Epithelial cell of proximal tubule (primary cell): ENCODE measurements at places on chromosomes 5 and 9. TPM values are rescaled to one million over a fixed set of nuclear protein-coding genes. Genes with fewer than 3 reads are reported as not detected.
A peak's percentile ranks its signal among the peaks of the same experiment; 100 is the strongest.

GRCh38 chr9:93667627-93668026 is 91.2 kb downstream of the PHF2 start:
- DNase-seq = no peak

GRCh38 chr5:54088081-54088480 is 222.3 kb downstream of the ARL15 start:
- DNase-seq = no peak

FOXE1 gene
- total RNA-seq = 0.35 and 1.1 TPM in 2 replicates

KCNT1 gene
- not detected in 2 replicates for total RNA-seq

DNA sequence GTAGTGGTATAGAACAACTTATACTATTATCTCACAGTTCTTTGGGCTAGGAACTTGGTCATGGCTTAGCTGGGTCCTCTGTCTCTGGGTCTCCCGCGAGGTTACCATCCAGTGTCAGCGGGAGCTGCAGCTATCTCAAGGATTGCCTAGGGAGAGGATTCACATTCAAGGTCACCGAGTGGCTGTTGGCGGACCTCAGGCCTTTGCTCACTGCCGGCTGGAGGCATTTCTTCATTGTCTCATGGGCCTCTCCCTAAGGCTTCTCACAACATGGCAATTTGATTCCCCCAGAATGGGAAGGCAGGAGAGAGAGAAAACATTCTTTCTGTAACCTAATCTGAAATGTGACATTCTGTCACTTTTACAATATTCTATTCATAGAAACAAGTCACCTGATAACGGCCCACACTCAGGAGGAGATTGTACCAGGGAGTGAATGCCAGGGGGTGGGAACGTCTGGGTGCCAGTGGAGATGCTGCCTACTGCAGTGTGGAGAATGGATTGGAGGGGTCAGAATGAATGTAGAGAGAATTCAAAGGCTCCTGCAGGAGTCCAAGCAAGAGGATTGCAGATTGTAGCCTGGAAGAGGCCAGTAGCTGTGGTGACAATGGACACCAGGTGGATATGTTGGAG is 29.5 kb upstream of the ANKRD18A start:
- DNase-seq = no peak

GRCh38 chr9:120609636-120610035 is 29.7 kb upstream of the CDK5RAP2 start:
- DNase-seq = no peak

DNA sequence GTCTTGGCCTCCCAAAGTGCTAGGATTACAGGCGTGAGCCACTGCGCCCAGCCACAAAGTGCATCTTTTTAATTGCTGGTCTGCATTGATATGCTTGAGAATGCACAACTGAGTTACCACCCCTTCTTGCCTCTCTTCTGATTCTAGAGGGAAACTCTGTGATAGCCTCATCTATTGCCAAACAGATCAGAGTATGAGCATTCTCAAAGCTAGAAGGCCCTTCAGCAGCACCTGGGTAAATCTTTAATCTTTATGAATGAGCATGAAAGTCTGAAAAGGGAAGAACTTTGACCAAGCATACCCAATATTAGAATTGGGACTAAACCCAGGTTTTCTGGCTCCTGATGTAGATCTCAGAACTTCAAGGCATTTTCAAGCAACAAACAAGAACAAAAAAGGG is 298.3 kb upstream of the TNC start:
- DNase-seq = no peak

- no peak for DNase-seq
Observed at GRCh38 chr9:109466623-109467590, 31.2 kb downstream of the PTPN3 start.

- DNase-seq = no peak
Observed at GRCh38 chr5:167678481-167678880, 613.0 kb upstream of the WWC1 start.

KCNMB1 gene
- not detected in 2 replicates for total RNA-seq

DNA sequence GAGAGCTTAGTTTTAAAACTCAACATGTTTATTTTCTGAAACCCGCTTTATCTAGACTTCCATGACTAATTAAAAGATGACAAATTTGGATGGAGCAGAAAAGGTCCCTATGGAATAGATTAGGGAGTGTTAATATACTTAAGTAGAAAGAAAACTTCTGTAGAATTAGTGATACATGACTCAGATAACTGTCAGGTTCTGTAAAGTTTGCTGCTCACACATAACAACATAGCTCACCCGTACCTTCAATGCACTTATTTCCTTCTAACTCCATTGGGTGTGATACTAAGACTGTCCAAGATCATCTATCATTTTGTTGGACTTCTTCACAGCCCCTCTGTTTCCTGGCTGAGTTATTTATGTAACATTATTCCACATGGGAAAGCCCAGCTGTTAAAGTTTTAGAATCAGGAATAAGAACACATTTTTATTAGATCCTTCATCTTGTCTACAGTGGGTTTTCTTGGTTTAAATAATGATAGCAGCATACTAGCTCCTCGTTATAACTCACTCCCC is 27.8 kb downstream of the TMEM167A start:
- no peak for DNase-seq

LHX3 gene
- total RNA-seq = not detected in 2 replicates

GRCh38 chr5:59792983-59793585 is 100.4 kb downstream of the PDE4D start:
- DNase-seq = peak; percentile 81

DNA sequence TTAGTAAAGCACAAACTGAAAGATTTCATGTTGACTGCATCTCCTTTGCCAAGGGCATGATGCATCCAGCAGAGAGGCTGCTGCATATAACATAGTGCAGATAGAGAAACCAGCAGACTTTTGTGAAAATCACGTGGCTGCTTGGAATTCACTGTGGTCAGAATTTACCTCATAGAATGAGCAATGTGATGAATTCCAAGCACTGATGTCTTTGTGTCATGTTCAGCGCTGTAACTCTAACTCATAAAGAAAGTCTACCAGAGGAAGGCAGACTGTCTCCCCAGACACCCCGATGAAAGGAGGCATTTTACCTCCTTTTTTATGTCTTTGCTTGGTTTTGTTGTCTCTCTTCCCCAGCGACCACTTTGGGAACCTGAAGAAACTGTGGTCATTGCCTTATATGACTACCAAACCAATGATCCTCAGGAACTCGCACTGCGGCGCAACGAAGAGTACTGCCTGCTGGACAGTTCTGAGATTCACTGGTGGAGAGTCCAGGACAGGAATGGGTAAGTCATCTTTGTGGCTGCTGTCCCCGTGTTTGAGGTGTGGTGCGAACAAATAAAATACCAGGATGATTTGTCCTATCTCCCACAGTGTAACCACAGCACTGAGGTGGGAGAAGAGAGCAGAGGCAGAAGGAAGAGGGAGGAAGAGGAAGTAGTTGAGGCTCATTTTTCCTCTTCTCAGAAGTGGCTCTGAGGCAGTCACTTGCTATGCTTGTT is 42.0 kb downstream of the ITK start:
- no peak for DNase-seq

- DNase-seq = no peak
Observed at GRCh38 chr9:108445431-108446071, 410.2 kb downstream of the ACTL7B start.

SEMA4D gene
- 8.0 and 12.3 TPM in 2 replicates for total RNA-seq

DNA sequence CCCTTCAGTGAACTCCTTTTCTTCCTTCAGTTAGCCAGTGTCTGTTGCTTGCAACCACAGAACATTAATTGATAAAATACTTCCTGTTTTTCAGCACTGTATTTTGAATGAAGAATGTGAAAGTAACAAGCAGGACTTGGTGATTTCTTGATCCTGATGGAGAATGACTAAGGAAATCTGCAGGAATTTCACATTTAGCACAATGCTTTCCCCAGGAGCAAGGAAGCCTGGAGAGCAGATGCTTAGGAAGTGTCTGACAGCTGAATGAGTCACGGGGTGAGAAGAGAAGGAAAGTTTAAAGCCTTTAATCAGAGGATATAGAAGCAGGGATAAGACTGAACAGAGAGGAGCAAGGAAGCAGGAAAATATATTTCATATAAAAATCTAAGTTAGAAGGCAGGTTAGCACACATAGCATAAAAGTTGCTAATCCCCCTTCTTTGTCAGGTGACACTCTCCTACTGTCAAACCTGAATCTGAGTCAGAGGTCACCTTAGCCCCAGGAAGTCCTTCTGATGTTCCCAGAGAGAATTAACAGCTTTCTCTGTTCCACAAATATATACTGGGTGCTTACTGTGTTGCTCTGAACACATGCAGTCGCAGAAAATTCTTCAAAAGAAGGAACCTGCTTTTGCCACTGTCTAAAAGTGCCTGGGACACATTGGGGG is 59.7 kb downstream of the GNA14 start:
- peak; percentile 40 for DNase-seq

DNA sequence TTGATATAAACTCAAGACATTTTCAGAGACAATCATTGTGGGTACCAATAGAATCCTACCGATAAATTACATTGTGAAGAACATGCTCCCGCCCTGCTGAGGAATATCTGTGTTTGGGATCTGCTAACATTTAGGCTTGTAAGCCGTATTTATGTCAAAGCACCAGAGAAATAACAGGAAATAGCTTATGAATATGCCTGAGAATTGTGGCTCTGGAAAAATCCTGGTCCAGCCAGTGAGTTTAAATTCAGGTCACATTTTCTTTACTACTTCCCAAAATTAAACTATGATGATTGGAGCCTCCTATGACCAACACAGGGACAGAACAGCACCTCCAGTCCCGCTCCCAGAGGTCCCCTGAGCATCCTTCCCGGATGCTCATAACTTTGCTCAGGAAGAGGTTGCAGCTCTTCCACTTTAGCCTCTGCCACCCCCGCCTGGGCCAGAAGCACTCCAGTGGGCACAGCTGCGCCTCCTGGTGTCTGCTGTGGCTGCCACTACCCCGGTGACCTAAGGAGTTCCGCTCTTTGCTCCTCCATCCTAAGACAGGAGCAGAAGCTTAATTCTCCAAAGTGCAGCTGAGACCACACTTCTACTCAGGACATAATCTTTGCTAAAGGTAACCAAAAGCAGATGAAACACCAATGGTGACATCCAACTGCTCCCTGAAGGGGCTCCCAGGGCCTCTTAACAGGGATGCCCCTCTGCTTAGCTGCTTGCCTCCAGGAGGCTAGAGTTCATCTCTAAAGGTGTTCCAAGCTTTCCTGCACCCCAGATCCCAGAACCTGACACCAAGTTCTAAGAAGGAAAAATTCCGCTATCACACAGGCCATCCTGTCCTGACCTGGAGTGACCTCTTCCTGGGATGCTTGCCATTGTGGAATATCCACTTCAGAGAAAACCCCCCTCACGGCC is 58.8 kb downstream of the SLC1A1 start:
- DNase-seq = no peak

- DNase-seq = no peak
Observed at GRCh38 chr5:157050050-157050449, 8.9 kb downstream of the HAVCR1 start.

IFNE gene
- not detected in 2 replicates for total RNA-seq

DNA sequence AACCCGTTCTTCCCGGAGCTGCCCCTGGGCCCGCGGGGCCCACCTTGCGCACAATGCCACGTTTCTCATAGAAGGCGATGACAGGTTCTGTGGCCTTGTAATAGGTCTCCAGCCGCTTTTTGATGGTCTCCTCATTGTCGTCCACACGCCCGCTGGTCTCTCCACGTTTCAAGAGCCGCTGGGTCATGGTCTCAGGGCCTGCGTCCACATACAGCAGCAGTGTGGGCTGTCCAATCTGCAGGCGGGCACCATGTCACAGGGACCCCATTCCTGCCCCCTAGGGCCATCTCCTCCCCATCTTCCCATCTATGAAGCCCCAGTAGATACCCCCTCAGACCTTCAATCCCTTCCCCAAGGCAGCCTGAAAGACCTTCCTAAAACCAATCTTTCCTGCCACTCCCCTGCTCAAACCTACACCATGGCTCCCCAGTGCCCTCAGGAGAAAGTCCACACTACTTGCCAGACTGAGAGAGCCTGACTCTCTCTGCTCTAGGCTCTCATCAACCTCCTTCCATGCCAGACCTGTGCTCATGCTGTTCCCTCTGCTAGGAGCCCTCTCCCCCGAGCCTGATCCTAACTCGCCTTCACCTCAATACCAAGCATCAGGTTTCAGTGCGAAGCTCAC is 9.1 kb downstream of the AK1 start:
- no peak for DNase-seq

GRCh38 chr9:87387351-87388011 is 110.2 kb upstream of the DAPK1 start:
- peak; percentile 64 for DNase-seq

NTNG2 gene
- 0.07 TPM in 1 of 2 replicates, not detected in the other for total RNA-seq

DNA sequence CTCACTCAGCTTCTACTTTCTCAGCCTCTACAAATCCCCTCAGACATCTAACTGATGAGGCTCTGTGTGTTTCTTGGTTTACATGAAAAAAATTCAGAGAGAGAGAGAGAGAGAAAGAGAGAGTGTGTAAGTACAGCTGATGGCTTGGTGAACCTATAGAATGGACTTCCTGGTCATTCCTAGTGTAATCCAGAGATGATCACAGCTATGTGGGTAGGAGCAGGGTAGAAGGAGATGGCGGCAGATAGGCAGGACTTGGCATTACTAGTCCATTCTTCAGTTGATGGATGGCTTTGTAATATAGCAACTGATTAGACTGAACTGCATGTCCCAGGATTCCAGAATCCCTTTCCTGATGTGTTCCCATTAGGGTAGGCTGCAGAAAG is 429.3 kb upstream of the CLINT1 start:
- no peak for DNase-seq

DNA sequence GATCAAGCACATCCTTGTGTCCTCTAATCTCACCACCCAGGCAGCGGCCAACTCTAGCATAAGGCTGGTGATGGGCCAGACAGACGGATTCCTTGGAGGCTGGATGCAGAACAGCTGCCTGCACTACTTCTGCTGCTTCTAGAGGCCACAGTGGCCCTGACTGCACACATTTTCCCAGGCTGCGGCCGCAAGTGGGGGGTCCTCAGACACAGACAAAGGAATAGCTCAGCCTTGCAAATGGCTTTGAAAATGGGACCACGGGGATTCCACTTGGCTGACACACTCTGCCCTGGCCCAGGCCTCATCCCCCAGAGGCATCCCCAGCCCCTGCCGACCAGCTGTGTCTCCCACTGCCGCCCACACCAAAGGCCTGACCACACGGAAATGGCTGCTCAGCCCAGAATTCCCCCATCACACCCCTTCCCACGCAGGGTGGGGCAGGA is 540.8 kb downstream of the BNC2 start:
- DNase-seq = no peak

SAXO1 gene
- not detected in 2 replicates for total RNA-seq

GRCh38 chr9:86585422-86586143 is 231.4 kb upstream of the TUT7 start:
- no peak for DNase-seq

DNA sequence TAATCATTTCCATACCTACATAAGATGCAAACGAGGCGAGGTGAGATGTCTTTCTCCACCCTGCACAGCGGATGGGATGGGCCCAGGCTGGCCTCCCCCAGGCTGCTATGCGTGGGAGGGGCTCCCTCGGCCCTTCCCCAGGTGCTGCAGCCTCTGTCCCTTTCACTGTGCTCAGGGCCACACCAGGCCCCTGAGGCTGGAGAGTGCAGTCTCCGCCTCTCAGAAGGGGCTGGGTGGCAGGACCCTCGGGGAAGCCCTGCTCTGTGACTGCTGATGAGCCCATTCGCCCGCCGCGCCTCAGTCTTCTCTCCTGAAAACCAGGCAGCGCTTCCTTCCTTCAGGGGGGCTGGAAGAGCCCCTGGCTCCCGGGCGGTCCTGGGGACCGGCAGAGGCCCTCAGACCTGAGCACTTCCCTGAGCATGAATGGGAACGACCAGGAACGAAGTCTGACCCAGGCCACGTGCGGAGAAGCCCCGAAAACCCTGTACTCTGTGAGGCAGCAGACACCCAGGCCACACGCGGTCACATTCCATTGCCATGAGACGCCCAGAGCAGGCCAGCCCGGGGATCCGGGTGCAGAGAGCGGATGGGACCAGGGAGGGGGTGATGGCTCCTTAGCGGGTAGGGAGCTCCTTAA is 21.9 kb upstream of the NOTCH1 start:
- DNase-seq = no peak

SLC46A2 gene
- not detected in 2 replicates for total RNA-seq
